ENCODE measurements at places on chromosomes 3 and 15.

DNA sequence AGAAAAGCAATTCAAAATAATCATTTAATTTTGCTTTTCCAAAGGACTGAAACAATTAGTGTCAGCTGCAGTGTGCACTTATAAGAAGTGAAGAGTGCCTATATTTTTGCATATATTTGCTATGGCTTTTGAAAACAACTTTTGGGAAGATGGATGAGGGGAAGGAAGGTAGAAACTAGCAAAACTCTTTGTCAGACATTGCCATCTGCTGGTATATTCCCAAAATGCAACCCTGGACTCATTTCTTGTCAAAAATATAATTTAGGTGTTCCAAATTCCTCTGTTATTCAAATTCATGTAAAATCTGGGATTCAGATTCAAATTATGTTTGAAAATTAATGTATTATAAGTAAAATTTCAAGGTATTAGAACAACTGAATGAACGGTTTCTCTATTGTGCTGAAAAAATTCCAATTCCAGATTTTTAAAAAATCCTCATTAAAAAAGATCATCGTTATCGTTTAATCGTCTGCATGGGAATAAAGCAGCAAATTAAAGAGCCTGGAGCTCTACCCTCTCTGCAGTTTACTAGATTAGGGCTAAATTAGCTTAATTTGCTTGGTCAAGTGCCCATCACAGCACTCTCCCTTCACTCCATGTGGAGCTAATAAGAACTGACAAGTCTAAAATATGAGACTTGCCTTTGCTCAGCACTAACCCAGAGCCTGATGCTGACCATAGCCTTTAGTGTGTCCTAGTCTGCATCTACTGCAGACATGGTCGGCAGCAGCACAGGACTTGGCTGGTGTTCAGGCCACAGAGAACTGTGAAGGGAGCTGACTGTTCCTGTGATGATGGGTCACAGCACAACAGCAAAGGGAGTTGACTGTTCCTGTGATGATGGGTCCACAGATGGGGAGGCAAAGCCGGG is 67.9 kb upstream of the MITF start:
- peak; percentile 55 for DNase-seq

GRCh38 chr15:52261026-52261425 is 34.6 kb downstream of the MYO5C start:
- DNase-seq = no peak

- DNase-seq = no peak
Measured at GRCh38 chr15:87877114-87877810, 379.3 kb downstream of the NTRK3 start.

DNA sequence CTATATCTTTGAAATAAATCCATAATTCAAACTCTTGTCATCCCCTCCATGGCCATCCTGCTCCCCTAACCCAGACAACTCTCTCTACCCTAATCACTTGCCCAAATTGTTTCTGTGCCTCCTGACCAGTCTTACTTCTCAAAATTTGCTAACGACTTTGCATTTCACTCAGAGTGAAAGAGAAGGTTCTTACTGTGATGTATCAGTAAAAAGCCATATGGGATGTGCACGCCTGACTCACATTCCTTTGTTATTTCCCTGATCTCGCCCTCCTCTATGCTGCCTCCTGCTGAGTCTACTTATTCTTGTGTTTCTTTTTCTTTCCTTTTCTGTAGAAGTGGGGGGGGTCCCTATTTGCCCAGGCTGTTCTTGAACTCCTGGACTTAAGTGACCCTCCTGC is 487.2 kb upstream of the FRG2C start:
- DNase-seq = no peak

DNA sequence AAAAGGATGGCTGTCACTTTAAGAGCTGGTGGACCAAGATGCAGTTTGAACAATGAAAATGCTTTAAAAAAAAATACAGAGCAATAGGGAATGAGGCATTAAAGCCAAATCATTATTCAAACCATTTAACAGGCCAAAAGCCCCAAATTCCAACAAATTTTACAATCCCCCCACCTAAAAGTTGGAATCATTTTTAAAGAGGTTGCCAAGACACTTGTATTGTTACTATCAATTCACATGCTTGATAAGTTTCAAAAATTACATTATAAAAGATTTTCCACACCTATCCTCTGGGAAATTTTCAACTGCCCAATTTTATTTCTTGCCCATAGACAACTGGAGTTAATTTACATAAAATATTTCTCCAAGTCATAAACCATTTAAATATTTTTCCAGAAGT is 192.3 kb upstream of the ARHGEF26 start:
- no peak for DNase-seq

- DNase-seq = no peak
Measured at GRCh38 chr3:2950159-2950558, 160.0 kb downstream of the IL5RA start.

DNA sequence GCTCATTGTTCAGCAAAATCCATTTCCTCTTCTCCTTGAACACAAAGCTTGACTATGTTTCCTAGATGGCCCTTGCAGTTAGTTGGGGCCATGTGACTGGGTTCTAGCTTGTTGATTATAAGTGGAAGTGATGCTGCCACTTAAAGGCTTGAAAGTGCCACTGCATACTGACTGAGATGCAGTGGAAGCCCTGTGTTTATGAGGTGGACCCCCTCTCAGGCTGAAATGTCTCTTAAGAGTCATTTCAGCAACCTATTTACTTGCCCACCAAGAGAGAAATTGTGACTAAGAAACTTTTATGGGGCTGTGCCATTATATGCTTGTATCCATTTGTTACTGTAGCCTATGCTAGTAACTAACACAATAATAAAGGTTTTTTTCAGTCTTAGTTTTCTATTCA is 8.4 kb upstream of the ANP32A start:
- no peak for DNase-seq

- DNase-seq = no peak
Measured at GRCh38 chr3:134352031-134352671, 22.1 kb downstream of the AMOTL2 start.

DNA sequence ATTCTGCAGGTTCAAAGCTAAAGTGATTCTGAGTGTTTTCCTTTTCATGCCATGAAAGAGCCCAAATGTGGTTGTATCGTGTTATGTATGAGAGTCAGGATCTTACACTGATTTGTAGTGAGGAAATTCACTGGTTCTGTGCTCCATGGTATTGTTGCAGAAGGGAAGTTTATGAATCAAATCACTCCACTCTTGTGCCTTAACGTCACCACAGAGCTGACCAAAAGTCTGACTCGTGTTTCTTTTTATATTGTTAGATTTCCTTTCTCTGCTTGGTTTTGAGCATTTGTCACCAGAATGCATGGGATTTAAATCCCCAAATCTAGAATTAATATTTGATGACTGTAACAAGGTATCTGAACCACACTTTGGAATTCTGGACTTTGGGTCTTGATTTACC is 29.1 kb upstream of the SLC30A4 start:
- DNase-seq = no peak

- DNase-seq = no peak
Measured at GRCh38 chr3:100057716-100058575, 56.4 kb downstream of the FILIP1L start.

DNA sequence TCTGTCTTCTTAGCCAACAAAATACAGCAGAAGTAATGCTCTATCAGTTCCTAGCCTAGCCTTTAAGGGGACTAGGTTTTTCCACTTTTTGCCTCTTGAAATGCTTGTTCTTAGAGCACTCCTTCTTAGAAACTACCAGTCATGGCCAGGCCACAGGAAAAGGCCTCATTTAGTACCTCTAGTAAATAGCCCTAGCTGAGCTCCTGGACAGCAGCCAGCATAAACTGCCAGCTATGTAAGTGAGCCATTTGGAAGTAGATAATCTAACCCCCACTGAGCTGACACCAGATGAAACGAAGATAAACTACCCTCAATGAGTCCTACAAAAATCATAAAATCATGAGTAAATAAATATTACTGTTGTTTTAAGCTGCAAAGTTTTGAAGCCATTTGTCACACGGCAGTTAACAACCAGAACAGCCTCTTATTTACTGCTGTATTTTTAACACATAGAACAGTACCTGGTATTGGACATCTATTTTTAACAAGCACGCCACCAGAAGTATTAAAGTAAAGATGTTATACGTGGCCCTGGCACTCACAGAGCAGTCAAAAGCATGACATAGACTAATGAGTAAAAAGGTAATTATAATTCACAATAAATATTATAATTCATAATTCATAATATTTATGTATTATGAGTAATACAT is 12.0 kb downstream of the TBC1D5 start:
- no peak for DNase-seq

Data from right forelimb (tissue), 1 donor.